D341Med (cell line): ENCODE measurements at places on chromosomes 5 and 9.
A peak's percentile ranks its signal among the peaks of the same experiment; 100 is the strongest.

- DNase-seq = no peak
These were observed 136.6 kb upstream of the RAPGEF1 start for GRCh38 chr9:131876486-131876885.

DNA sequence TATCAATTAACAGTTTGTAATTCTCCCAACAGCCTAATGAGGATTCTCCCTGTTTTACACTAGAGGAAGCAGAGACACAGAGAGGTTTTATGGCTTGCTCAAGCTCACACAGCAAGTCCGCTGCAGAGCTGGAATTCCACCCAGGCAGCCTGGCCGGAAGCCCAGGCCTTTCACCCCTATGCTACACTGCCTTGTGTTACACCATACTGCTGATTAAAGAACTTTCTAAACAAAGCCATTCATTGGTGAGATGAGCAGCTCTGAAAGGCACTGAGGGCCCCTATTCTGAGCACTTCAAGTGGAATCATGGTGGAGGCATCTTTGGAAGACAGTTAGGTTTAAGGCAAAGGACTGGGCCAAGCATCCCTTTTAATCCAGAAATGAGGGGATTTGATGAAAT lies 14.7 kb upstream of the LARP1 start:
- DNase-seq = no peak

GRCh38 chr9:13082796-13083195 lies 196.7 kb downstream of the MPDZ start:
- DNase-seq = no peak

DNA sequence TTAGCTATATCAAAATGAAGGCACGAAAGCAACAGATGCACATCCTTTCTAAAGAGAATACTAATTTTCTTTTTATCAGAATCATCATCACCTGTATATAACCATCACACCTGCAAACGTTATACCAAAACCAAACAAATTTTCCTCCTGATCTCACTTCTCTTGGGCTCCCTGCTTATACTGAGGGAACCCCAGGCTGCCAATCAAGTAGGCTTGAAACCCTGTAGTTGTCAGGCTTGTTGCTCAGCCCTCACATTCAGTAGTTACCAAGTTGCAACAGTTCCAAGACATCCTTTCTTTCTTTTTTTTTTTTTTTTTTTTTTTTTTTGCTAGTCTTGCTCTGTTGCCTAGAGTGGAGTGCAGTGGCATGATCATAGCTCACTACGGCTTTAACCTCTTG lies 12.7 kb downstream of the STRBP start:
- no peak for DNase-seq

GRCh38 chr9:132672413-132672690 lies 2.1 kb downstream of the GTF3C4 start:
- DNase-seq = no peak

DNA sequence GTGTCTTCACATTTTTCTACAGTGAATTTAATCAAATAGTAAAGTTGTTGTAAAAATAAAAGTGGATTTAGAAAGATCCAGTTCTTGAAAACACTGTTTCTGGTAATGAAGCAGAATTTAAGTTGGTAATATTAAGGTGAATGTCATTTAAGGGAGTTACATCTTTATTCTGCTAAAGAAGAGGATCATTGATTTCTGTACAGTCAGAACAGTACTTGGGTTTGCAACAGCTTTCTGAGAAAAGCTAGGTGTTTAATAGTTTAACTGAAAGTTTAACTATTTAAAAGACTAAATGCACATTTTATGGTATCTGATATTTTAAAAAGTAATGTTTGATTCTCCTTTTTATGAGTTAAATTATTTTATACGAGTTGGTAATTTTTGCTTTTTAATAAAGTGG lies 60.4 kb downstream of the MTAP start:
- DNase-seq = no peak

DNA sequence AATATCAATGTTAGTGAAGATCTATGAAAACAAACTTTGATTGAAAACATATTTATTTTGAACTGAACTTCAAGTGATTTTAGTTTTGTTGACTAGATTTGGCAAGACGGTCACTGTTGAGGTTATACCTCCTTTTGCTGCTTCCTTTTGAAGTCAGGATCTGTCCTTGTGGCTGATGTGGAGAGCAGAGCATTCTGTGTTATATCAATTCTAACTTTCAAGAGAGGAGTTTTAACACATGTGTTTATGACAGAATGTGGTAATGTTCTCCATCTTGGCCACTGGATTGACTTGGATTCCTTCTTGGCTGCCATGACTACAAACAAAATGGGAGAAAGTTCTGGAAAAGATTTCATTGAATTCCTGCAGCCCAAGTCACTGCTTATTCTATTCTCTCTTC lies 104.0 kb upstream of the ACTBL2 start:
- no peak for DNase-seq

DNA sequence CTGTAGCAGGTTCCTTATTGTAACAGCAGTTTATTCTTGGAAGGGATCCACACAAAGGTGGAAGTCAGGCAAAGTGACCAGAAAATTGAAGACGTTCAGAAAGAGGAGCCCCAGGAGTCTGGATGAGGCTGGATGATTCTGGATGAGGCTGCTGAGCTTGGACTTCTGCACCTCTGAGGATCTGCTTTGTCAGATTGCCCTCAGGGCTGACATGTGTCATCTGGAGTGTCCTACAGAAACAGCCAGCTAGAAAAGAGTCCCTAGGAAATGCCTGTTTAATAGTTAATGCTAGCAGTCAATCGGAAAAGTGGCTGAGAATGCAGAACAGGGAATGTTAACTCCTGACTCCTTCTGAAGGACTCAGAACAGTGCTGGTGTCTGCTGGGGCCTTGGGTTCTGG lies 236.4 kb downstream of the LRRC70 start:
- no peak for DNase-seq

DNA sequence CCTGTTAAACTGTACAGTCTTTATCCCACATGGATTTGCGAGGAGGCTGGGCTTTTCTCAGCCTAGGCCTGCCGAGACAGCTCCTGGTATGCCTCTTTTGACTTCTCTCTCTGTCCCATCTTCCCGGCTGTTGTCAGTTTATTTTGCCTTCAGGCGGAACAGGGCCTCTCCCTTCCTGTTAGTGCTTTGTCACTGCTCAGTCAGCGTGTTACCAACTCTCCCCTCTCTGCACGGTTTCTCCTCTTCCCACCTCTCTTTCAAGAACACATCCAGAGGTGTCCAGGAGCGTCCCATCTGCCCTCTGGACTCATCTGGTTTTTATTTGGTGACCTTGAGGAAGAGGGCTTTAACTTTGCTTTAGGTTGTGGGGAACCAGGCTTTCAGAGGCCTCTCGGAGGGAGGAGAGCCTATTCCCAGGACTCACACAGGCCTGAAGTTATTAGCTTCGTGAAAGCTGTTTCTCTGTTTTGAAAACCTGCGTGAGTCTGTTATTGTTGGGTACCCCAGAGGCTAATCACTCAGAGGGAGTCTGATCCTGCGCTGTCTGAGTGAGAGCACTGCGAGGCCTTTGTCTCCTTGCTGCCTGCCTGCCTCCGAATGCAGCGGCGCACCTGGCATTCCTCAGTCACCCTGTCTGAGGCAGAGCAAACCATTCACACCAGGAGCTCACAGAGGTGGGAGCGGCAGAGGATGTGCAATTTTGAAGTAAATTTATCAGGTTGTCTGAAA lies 234.4 kb upstream of the MPDZ start:
- DNase-seq = no peak

DNA sequence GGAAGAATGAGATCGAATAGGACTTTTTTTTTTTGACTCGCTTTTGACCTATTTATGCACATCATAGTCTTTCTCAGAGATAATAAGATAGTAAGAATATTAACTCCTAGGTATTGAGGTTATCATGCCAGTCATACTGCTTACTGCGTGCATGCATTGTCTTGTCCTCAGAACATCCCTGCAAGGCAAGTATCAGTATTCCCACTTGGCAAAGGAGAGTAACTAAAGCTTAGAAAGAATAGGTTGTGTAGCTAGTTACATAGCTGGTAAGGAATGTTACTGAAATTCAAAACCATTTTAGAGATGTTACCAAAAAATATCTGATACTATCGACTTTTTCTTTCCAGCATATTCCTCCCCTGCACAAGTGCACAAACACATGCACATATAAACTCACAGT lies 296.1 kb upstream of the CLINT1 start:
- no peak for DNase-seq

DNA sequence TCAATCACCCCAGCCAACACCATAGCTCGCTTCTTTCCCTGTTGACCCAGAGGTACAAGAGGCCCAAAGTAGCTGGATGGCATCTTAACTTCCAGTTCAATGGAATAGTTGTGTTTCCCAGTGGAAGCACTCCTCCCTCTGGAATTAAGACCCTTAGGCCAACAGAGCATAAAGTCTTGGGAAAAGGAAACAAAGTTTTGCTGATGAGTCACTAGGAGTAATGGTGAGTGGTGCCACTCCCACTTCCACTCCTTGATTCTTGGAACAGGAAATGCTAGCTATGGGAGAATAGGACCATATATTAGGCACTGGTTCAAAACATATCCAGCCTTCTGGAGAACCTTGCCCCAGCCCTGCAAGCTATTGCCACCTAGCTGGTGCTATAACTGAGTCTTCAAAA lies 44.7 kb upstream of the LMX1B start:
- no peak for DNase-seq

DNA sequence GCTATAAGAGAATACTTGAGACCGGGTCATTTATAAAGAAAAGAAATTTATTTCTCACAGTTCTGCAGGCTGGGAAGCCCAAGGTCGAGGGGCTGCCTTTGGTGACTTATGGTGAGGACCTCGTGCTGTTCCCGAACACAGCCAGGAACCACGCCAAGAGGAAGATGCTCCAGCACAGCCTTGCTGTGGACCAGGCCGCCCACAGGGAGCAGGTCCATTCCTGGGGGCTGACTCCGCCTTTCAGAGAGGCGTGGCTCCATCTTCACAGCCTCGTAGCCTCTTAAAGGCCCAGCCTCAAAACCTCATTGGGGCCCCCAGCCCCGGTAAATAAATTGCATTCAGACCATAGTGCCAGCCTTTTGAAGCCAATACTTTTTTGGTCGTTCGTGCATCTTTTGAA lies 93.5 kb upstream of the CACNA1B start:
- DNase-seq = no peak

- peak; percentile 86 for DNase-seq
These were observed 40.7 kb upstream of the CACNA1B start for GRCh38 chr9:137836831-137837241.

DNA sequence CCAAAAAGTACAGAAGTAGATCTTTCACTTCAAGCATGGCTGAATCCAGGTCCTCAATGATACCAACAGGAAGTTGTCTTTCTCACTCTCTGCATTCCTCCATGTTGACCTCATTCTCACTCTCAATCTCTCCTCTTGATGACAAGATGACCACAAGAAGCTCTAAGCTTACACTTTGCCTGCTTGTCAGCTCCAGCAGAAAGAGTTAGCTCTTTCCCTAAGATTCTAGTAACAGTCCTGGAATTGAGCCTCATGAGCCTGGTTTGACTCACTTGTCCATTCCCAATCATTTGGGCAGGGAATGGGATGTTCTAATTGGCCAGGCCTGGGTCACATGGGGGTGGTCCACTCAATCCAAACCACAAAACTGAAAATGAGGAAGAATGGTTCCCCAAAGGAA lies 3.3 kb upstream of the CLTA start:
- no peak for DNase-seq

GRCh38 chr9:113650207-113651131 lies 186.9 kb downstream of the RGS3 start:
- no peak for DNase-seq

DNA sequence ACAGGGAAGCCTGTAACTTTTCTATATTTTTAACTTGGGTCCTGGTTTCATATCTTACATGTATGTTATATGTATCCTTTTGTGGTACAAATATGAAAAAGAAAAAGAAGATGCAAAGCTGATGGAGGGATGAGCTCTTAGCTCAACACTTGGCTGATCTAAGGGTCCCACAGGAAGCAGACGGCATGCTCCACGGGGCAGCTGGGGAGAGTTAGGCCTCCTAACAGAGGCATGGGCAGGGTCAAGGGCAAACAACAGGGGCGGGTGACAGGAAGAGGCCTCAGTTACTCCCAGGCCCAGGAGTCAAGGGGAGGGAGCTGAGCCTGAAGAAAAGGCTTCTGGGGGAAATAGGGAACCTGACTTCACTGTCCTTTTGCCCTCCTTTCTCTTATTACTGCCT lies 287.2 kb downstream of the ZSWIM6 start:
- DNase-seq = no peak

DNA sequence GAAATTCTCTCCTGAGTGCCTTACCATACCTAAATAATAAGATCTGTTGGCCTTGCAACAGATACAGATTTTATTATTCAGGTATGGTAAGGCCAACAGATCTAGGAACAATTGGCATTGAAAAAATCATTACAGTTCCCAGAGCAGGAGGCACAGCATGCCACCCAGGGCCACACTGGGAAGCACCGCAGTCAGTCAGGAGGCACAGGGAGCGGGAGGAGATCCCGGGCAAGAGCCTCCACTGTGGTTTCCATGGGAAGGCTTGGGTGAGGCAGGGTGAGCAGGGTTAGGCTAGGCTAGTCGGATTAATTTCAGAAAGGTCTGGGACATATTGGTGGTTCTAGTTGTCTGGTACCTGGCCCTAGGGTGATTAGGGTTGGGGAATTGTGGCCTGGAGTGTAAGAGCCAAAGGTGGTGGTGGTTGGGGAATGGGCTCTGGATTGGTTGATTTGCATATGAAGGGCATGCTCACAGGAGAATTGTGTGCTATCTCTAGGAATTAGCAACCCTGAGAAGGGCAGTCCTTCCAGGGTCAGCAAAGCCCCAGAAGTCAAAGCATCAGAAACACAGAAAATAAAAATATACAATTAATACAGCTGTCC lies 111.4 kb downstream of the PDE8B start:
- DNase-seq = no peak

DNA sequence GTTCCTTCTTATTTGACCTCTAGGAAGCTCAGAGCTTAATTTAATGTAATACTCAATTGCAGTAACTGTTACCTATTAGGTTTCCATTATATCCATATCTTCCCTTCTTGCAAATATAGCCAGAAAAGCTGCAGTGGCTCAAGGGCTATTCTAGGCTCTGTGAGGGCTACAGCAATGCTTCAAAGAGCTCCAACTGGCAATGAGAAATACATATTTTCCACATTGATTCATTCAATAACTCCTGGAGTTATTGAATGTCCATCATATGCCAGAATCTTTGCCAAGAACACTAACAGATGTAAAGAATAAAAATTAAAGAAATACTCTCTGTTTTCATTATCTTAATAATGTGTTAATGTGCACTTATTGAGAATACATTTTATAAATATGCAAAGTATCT lies 396.9 kb upstream of the PAPPA start:
- no peak for DNase-seq

GRCh38 chr5:116703941-116704340 lies 129.3 kb upstream of the SEMA6A start:
- no peak for DNase-seq

GRCh38 chr9:135566552-135566951 lies 5.0 kb downstream of the PAEP start:
- DNase-seq = peak; percentile 22

GRCh38 chr5:74310386-74310785 lies 330.1 kb downstream of the ENC1 start:
- no peak for DNase-seq

GRCh38 chr9:29556746-29557145 lies 1983.5 kb upstream of the C9orf72 start:
- no peak for DNase-seq

- DNase-seq = no peak
These were observed 206.5 kb downstream of the DAB2IP start for GRCh38 chr9:121857928-121858327.
